Esophagus mucosa (tissue), 1 donor: ENCODE measurements at places on chromosomes 2 and 18.

GRCh38 chr18:73119574-73119973 is 251.8 kb upstream of the NETO1 start:
- ATAC-seq: no peak

DNA sequence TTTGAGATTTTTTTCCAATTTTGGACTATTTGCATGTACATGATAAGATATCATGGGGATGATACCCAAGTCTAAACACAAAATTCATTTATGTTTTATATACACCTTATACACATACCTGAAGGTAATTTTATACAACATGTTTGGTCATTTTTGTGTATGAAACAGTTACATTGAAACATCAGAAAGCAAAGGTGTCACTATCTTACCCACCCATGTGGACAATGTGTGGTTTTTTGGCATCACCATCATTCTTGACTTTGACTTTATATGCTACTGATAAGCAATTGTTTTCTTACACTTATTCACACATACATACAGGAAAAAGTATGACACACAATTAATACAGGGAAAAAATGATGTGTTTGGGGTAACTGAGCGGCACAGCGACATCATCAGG is 51.0 kb upstream of the ACVR1 start:
- ATAC-seq: no peak

DNA sequence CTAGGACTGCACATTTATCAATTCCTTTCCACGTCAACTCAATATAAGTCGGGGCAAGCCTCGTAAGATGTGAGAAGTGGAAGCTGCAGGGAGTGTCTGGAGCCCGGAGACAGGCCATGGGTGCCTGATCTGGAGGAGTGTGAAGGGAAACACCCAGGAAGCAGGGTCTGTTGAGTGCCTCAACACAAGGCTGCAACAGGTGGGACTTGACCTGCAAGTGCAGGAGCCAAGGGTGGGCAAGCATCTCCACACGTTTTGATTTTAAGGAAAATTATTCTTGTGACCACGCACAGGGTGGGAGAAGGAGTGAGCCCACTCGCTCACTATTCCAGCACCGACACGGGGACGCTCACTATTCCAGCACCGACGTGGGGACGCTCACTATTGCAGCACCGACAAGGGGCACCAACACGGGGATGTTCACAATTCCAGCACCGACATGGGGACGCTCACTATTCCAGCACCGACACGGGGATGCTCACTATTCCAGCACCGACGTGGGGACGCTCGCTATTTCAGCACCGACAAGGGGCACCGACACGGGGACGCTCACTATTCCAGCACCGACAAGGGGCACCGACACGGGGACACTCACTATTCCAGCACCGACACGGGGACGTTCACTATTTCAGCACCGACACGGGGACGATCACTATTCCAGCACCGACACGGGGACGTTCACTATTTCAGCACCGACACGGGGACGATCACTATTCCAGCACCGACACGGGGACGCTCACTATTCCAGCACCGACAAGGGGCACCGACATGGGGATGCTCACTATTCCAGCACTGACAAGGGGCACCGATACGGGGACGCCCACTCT is 197.3 kb downstream of the EIPR1 start:
- ATAC-seq: peak; percentile 13

GRCh38 chr2:153823880-153824279 is 47.8 kb upstream of the GALNT13 start:
- no peak for ATAC-seq

DNA sequence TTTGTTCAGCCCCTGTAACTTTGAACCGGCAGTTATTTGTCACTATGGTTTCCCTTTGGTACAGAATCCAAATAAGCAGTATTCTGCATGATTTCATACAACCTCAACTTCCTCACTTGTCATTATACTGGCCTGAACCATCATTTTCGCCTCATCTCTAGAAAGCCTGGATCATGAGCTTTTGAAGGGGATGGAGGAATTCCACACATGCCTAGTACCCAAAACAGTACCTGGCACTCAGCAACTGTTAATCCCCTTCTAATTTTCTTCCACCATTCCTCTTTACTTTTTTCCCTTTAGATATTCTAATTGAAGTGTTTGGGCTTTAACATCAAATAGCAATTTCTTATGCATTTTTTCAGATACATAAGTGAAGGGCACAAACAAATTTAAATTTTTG is 1574.4 kb upstream of the NXPH2 start:
- ATAC-seq: no peak

DNA sequence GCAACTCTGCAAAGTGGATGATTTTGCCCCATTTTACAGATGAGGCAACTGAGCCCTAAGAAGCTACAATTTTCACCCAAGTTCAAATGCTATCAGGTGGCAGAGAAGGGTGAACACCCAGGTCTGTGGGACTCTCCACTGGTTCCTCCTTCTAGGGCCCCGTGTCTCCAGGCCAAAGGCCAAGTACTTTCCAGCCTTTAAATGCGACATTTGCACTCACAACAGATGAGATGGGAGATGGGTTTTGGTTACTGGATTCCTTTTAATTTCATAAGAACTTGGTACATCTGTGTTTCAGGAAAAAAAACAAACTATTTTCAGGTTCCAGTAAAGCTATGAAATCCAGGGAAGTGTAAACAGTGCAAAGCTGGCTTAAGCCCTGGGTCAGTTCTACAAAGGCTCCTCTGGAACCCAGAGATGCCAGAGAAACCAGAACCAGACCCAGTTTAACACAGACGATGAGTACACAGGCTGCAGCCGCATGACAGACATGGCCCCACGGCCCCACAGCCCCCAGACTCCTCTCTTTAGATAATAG is 361.7 kb downstream of the ANAPC1 start:
- no peak for ATAC-seq

DNA sequence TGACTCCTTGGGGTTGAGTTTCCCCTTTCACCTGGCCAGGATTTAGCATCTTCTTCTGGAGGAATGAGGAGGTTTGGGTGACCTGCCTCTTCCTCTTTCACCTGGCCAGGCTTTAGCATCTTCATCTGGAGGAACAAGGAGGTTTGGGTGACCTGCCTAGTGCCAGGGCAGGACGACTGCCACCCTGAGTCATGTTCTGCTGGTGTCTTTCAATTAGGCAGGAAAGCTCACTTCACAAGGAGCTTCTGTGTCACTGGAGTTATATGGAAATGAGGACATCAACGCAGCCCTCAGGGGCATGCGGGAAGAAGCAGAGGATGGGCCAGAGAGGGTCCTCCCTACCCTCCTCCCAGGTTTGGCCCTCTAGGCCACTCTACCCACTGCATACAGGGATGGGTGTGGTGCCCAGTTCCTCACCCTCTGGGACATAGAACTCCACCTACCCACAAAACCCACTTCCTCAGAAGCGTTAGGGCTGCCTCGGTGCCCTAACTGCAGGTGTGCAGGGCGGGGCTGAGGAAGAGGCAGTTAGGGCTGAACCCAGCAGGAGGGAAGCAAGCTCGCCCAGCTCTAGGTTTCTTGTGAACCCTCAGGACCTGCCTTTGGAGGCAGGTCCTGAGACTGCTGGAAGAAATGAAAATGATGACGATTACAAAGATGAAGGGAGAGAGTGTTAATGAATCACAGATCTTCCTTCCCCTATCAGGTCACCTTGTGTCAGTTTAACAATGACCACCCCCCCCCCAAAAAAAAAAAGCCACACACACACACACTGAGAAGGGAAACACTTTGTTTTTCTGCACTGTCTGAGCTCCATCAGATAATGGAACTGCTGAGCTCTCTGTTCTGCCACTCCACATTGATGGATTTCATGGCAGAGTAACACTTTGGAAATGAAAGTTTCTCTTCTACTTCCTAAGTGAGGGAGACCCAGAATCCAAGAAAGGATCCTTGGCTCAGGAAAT is 71.0 kb downstream of the ARL4C start:
- peak; percentile 62 for ATAC-seq

- no peak for ATAC-seq
Measured at GRCh38 chr2:103445347-103445746, 683.5 kb downstream of the TMEM182 start.

GRCh38 chr2:150686391-150686790 is 198.9 kb upstream of the RND3 start:
- ATAC-seq: no peak

GRCh38 chr2:118721817-118722551 is 125.5 kb downstream of the EN1 start:
- peak; percentile 77 for ATAC-seq

- ATAC-seq: no peak
Measured at GRCh38 chr2:38601463-38602135, 1.1 kb downstream of the HNRNPLL start.

GRCh38 chr2:184920451-184920965 is 322.2 kb downstream of the ZNF804A start:
- no peak for ATAC-seq

GRCh38 chr18:52353589-52353988 is 13.6 kb downstream of the DCC start:
- no peak for ATAC-seq

GRCh38 chr18:11268741-11269233 is 119.4 kb upstream of the PIEZO2 start:
- no peak for ATAC-seq

- peak; percentile 75 for ATAC-seq
Measured at GRCh38 chr2:206392118-206392517, 51.2 kb upstream of the ADAM23 start.

- no peak for ATAC-seq
Measured at GRCh38 chr2:43559391-43560230, 36.2 kb downstream of the THADA start.

DNA sequence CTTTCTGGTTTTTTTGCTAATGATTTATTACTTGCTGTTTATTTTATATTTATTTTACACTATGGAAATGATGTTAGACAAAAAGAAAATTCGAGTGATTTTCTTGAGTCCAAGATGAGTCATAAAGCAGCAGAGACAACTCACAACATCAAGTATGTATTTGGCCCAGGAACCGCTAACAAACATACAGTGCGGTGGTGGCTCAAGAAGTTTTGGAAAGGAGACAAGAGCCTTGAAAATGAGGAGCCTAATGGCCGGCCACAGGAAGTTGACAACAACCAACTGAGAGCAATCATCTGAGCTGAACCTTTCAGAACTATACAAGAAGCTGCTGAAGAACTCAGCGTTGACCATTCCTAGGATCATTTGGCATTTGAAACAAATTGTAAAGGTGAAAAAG is 594.1 kb downstream of the SATB2 start:
- ATAC-seq: no peak
